ENCODE measurements at places on chromosomes 7 and 10.

DNA sequence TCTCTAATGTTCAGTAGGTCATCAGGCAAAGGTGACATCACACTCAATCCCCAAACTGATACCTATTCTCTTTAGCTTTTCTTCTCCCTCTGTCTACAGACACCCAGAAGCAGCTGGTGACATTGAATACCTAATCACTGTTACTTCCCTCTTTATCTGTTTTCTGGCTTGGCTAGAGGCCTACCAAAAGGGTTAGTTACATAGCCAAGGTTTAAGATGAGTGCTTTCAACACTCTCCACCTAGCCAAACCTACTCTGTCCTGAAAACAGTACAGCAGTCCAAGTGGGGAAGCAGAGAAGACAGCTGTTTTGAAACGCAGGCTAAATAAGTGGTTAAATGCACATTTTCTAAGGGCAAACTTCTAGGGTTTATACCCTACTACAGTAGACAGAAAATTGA is 39.4 kb downstream of the CCNJ start:
- no peak for DNase-seq

DNA sequence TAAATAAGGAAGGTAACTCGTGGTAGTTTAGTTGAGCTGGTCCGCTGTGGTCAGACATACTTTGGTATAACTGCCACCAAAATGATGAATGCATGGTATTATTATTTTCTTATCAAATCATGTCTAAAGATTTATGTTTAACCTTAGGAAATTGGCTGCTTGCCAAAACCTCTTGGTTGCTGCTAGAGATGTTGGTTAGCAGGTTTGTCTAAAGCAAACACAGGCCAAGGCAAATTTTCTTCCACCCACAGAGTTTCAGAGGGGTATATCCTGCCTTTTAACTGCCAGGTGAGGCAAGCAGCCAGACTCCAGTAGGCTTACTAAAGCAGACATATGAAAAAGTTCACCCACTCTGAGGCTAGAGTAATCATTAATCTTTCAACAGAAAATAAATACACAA is 101.4 kb downstream of the SEMA3E start:
- DNase-seq, result no peak

GRCh38 chr7:18538554-18539250 is 43.2 kb downstream of the HDAC9 start:
- DNase-seq, result no peak

DNA sequence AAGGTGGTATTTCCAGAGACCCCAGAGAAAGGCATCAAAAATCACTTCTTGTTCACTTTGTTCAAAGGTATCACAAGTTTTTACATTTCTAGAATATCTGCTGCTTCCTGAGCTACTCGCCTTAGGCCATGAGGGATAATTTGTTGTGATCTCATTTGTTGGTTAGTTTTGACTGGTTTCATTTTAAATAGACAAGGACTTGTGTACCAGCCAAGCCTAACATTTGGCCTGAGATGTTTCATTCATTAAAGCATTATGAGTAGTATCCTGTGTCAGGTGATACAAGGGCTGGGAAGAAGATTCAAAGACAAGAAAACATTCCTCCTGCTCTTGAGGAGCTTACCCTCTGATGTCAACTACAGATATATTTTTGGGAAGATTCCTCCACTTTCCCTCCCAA is 170.3 kb upstream of the FAM171A1 start:
- DNase-seq, result no peak

DNA sequence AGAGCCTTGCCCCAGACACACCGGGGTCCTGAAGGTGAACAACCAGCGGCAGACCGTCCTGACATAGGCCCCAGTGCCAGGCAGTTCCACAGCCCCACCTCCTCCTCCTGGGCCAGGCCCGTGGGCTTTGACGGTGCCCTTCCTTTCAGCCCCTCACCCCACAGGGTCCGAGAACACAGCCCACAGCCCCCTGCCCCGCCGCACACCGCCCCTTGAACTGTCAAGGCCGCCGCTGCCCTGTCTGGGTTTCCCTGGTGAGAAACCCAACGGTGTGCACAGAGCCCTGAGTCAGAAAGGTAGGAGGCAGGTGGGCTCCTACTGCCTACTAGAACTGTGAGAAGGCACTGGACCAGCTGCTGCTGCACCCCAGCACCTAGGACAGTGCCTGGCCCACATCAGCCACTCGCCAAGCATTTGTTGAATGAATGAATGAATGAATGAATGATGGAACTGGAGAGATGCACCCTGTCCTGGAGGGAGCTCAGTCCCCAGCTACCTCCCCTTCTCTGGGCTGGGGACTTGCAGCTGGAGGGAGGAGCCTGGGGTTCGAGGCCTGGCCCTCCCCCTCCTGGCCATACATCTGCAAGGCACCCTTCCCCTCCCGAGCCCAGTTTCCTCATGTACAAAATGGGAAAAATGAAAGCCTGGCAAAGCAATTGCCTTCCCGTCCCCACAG is 117.9 kb downstream of the SLIT1 start:
- DNase-seq, result no peak

- no peak for DNase-seq
Observed at GRCh38 chr10:127571386-127571785, 22.3 kb downstream of the NPS start.

DNA sequence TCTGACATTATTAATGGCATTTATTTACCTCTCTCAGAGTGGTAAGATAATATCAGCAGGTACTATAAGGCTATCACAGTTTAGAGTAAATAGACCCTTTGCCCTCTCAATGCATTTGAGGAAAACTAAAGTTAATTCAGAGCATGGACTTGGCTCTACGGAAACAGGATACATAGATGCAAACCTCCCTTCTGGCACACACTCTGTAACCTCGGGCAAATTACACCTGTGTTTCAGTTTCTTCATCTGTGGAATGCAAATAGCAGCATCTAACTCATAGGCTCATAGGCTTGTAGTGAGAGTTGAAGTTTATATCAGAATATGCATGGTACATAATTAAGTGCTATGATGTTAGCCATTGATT is 5.6 kb downstream of the RAPGEF5 start:
- DNase-seq, result no peak

- no peak for DNase-seq
Observed at GRCh38 chr7:142338633-142339501, 81.0 kb upstream of the PRSS58 start.

GRCh38 chr10:68861253-68861652 is 33.9 kb downstream of the STOX1 start:
- no peak for DNase-seq

DNA sequence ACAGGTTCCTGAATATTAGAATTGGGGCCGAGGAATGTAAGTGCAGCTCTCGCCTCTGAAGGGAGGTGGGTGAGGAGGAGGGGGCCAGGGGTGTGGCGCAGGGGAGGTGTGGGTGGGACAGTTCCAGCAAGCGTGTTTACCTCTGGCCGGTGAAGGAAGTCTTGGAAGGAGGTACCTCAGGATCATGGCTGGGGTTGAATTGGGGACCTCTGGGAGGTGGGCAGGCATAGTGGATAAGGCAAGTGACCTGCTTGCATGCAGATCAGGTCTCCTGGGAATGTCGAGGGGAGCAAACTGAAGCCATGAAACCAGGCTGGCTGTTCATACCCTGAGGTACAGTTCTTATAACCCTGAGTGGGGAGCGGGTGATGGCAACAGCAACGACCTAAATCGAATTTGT is 2.0 kb downstream of the ZNF775 start:
- DNase-seq, result peak; percentile 38

DNA sequence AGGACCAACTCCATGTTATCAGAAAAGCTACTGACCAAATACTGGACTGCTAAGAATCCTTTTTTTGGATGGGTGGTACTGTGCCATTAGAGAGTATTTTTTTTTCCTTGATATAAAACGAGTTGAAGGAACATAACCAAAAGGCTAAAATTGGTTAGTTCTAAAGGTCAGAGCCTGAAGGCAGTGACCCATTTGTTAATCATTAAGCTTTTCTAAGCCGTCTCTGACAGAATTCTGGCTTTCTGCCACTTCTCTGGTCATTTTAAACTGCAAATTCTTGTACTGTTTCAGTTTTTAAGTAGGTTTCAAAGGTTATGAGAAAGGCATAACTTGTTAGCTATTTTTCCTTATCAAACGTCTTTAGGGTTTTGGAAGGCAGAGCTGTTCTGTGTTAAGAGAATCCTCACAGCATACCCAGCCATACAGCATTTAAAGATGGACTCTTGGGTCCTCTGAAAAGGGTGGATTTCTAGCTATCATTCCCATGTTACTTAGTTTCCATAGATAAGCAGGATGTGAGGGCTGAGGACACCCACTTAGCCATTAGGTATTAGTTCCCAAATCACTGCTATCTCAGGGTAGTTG is 196.8 kb downstream of the RNLS start:
- no peak for DNase-seq

DNA sequence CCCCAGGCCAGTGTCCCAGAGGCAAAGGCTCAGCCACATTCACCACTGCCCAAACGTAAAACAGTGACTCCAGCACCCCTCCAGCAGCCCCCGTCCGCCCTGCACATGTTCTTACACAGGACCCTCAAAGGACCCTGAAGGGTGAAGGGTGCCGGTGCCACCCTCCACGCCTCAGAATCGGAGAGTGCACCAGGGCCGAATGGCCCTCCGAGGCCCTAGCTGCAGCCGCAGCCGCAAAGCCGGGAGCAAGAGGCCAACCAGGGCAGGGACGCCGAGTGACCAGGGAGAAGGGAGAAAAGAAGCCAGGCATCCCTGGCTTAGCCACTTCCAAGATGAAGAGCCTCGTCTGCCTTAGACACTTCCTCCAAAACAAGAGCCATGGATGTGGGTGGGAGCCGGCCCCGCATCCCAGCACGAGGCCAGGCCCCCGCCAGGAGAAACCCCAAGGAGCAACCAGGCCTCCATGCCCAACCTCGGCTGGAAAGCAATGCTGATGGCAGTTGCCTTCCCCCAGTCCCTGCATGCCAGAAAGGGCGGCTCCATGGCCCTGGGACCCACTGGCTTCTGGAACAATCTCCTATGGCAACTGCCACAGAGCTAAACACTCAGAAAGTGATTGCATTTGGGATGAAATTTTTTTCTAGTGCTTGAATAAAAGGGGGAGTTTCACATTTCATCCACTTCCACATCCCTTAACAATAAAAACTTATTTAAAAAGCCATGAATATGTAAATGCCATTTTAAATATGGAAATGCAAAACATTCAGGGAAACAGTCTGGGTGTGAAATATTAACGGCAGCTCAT is 92.3 kb downstream of the MAD1L1 start:
- no peak for DNase-seq

DNA sequence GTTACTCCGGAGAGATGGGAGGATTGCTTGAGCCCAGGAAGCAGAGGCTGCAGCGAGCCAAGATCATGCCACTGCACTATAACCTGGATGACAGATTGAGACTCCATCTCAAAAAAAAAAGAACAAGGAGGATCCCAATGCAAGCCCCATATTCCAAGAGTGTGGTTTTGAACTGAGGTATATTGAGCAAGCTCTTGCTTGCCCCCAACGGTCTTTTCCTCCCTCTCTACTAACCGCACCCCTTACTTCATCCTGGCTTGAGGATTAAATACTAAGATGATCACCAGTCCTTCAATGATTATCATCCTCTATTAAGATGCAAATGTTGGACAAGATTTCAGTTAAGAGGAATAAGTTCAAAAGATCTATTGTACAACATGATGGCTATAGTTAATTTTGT is 12.5 kb upstream of the SRGN start:
- DNase-seq, result no peak

DNA sequence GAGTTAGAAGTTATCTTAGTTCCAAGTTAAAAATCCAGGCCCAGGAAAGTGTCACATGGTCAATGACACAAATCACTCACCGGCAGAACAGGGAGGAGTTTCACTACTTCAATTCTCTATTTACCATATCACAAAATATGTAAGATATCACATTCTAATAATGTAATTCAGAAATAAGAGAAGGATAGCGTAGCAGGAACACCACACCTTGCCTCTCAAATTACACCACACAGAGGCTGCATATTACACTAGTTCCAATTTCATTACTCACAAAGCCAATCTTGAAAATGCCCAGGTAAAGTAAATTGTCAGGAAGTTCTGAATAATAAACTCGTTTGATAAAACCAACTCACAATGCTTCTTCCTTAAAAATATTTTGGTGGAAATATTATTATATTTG is 169.2 kb downstream of the CTTNBP2 start:
- no peak for DNase-seq

- DNase-seq, result no peak
Observed at GRCh38 chr7:17434191-17434590, 135.7 kb downstream of the AHR start.

GRCh38 chr7:146844405-146844804 is 727.8 kb downstream of the CNTNAP2 start:
- no peak for DNase-seq

- DNase-seq, result no peak
Observed at GRCh38 chr7:11726001-11726793, 105.8 kb downstream of the THSD7A start.

- peak; percentile 71 for DNase-seq
Observed at GRCh38 chr7:116953372-116953905, at the start of gene ST7. Gene ST7, plus strand, starts transcription at chr7:116953501. Its CDS starts 40 bp downstream, at chr7:116953541.

DNA sequence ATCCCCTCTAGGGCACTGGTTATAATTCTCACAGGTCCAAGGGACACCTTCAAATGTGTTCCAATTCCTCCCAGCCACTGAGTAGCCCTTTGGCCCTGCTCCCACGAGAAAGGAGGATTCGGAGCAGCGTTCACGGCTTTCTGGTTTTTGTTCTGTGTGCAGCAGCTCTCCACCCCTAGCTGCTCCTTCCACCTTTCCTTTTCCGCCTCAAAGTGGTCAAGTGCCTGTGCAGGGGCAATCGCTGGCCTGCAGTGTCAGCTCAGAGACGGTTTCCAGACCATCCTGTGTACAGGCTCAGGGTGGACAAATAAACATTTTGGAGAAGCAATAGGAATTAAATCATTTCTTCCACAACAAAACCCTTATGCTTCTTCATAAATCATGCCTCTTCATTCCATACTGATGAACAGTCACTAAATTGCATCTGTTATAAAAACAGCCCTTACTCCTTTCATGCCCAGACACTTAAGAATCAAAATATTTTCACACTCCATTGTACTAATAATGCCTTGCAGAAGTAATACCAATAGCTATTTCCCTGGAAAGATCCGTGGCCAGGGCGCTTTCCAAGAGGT is 1.1 kb downstream of the KIAA1549 start:
- no peak for DNase-seq

DNA sequence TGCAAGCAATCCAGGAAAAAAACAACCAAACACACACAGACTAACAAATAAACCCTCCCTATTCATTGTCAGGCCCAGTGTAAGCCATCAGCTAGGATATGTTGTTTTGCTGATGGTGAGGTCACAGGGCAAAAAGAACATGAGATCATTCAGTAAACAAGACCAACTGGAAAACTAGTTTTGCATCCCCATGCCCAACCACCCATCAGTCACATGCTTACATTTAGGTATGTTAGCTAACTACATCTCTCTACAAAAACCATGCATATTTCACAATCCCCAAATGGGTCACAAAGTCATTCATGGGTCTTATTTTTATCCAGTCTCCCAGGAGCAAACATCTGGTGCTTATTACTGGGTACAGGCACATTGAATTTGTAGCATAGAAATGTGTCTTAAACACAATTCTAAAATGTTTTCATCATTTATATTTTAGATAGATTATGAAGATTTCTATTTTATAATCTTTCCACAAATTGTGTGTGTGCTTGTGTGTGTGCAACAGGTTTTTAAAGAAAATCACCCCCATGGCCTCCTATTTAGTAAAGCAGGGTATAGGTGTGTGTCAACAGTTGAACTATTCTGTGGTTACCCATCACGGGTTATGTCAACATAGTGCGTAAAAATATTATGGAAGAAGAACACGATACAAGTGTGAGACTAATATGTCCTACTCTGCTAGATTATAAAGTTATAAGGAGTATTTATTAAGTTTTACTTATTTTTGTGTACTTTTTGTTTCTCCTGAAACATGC is 103.8 kb upstream of the AKR1E2 start:
- no peak for DNase-seq

Measured in natural killer cell treated with Interleukin-12 subunit alpha and Interleukin-12 subunit beta and Interleukin-15 and Interleukin-18, amount 100 ng/mL, for 72 hours (primary cell).